ENCODE measurements at places on chromosomes 13 and 19.

- no peak for DNase-seq
Measured at GRCh38 chr13:23505007-23505406, 65.2 kb upstream of the TNFRSF19 start.

DNA sequence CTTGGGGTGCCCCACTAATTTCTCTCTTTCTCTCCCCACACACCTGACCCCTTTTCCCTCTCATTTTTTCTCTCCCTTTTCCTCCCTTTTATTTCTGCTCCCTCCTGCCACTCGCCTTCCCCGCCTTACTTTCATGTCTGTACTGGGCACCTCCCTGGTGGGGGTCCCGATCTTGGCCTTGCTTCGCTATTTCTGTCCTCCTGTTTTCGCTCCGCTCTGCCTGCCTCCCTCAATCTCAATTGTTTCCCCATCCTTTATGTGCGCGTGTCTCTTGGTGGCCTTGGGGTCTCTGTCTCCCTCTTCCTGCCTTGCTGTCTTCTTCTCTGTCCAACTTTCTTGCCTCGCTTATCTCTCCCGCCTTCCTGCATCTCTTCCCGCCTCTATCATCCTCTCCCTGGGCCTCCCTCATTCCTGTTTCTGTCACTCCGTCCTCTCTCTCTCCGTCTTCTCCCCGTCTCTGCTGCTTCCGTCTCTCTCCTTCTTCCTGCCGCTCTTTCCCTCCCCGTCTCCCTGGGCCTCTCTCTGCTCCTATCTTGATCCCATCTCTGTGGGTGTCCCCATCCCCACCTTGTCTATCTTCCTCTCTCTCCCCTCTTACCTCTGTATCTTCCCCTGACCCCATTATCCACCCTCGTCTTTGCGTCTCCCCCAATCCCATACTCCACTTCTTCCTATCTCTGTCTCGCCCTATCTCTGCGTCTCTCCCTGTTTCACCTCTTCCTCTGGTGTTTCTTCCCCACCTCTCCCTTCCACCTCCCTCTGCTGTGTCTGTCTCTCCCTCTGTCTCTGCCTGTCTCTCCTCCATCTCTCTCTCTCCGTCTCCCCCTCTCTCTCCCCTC lies 4.0 kb downstream of the GRIN2D start:
- DNase-seq: no peak

DNA sequence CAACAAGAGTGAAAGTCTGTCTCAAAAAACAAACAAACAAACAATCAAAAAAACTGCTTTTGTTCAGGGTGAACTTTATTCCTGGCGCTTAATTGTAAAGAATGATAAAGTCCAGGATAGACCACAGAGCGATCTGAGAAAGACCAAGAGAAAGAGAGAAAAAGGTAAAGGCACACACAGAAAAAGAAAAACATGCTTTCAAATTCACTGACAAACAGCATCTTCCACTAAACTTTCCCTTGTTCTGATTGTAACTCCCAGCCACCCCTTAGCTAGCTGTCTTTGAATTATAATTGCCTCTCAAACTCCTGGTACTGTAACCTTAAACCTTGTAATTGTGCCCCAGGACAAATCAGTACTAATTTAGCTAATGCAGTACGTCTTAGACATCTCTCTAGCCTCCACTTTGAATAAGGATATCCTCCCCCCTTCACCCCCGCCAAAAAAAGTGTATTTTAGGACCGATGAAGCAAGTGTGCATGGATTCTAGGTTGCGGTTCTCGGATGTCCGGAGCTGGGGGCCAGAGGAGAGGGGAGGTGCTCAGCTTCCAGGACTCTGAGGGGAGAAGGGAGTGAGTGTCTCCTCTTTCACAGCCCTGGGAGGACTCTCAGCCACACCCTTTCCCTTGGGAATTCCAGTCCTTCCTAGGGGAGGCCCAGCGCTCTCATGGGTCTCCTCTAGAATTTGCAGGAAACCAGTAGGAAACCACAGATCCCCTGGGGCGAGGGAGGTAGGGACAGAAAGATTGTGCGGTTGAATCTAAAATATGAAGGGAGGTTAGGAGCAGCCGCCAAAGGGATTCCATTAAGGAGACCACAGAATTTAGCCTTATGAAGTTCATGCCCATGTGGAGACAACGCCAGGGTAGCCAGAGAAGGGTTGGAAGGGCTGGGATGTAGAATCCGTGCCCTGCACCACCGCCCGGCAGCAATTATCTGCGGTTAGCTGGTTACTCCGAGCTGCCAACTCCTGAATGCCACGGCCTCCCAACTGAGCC lies 19.7 kb downstream of the ZNF536 start:
- DNase-seq: no peak

DNA sequence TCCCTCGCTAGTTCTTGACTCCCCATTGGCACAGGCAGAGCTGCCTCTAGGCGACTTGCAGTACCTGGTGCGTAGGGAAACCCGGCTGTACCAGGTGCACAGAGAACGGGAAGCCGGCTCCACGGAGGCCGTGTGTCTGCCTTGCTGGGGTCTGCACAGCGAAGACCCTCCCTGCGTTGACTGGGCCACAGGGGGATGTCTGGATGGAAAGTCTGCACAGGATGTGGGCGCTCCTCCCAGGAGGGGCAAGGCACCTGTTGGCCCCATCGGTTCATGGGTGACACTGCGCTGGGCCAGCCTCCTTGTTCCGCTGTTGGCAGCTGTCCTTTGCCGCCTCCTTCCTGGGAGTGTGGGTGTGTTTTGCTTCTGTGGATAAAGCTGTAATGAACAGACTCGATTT lies 138.3 kb downstream of the TEX29 start:
- DNase-seq: no peak

GRCh38 chr13:43698758-43699157 lies 88.0 kb downstream of the ENOX1 start:
- DNase-seq: no peak

DNA sequence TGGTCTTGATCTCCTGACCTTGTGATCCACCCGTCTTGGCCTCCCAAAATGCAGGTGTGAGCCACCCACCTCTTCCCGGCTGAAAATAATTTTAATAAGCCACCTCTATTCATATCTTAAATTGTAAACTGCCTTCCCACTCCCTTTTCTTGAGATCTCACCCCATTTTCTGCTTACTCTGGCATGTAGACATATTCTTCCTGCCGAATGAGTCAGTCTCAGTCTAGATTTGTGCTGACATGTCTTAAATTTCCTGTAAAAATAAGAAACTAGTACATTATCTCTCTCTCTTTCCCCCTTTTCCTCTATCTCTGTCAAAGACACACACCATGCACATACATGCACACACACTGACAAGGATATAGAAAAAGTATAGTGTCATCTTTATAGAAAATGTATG lies 60.9 kb downstream of the THSD1 start:
- no peak for DNase-seq

DNA sequence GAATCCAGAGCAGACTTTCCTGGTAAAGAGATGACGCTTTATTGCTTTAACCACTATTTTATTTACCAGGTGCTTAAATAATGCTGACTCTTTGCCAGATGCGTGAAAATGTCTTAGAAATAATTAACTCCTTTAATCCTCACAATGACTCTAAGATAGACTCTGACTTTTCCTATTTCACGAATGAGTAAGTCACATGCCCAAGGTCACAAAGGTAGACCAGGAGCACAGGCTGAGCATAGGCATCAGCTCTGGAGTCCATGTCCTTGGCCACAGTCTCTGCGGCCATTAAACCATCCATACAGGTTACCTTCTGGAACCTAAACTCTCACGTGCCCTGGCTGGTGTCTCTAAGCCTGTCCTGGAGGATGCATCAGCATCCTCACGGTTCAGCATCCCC lies 87.3 kb downstream of the ERCC5 start:
- no peak for DNase-seq

DNA sequence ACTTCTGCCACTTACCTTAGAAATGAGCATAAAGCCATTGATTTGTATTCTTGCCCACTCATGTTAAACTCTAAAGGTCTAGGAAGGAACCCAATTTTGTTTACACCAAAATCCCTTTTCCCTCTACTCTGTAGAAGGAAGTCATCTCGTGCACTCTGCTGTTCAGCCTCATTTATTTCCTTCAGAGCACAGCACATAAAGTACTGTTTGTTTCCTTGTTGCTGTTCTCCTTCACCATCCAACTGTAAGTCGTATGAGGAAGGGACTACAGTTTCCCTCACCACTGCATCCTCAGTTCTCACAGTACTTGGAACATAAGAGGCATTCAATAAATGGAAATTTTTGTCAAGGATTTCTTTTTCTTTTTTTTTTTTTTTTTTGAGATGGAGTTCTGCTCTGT lies 24.6 kb downstream of the CDADC1 start:
- DNase-seq: no peak

GRCh38 chr19:41308450-41309179 lies 1.4 kb upstream of the CCDC97 start:
- no peak for DNase-seq

GRCh38 chr13:55553701-55554100 lies 1587.0 kb upstream of the PRR20A start:
- no peak for DNase-seq

DNA sequence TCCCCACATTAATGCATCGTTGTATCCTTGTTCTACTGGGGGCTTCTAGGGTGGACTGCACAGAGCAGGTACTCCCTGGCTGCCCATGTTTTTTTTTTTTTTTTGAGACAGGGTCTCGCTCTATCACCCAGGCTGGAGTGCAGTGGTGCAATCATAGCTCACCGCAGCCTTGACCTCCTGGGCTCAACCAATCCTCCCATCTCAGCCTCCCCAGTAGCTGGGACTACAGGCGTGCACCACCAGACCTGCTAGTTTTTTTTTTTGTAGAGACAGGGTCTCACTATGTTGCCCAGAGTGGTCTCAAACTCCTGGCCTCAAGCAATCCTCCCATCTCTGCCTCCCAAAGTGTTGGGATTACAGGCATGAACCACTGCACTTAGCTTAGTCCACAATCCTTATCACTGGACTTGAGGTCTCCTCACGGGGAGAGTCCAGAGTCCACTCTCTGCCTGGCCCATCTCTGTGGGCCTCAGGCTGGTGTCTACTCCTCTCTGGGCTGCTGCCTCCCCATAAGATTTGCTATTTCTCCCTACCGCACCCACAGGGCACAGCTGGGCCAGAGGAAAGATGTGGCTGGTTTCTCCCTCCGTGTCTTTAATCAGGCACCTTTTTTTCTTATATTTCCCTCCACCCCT lies 50.4 kb upstream of the CYP4F8 start:
- no peak for DNase-seq

DNA sequence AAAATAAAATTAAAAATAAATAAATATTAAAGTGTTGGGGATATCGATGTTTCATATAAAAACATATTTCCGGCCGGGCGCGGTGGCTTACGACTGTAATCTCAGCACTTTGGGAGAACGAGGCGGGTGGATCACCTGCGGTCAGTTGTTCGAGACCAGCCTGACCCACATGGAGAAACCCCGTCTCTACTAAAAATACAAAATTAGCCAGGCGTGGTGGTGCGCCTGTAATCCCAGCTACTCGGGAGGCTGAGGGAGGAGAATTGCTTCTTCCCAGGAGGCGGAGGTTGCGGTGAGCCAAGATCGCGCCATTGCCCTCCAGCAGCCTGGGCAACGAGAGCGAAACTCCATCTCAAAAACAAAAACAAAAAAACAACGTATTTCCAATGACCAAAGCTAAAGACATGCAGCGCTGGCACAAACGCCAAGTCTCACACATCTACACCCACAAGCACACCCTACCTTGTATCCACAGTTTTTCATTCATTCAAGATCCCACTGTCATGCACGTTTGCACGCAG lies 907 bp downstream of the ZNF569 start:
- no peak for DNase-seq

DNA sequence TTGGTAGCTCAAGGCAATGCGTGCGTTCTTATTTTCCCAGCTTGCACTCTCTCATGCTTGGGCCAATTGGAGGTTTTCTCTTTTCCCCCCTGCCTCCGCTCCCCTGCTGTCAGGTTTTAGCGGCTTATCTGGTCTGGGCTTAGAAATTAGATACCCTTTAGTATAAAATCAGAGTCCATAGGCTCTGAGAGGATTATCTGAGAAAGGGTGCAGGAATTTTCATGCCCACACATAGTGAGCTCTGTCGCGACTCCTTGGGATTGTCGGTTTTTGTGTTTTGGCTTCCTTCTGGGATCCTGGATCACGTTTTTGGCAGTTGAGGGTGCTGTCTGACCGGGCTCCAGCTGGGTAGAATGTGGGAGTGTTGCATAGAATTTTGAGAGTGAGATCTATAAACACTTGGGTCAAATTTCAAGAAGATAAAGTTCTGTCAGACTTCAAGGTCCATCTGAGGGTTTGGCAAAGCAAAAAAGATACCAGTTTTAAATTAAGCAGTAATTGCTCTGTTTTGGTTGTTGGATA lies 12.4 kb downstream of the CHAF1A start:
- DNase-seq: no peak

- DNase-seq: no peak
Measured at GRCh38 chr19:41784312-41784711, 12.1 kb upstream of the CEACAM3 start.

- no peak for DNase-seq
Measured at GRCh38 chr19:8221161-8221560, 12.0 kb downstream of the CERS4 start.

DNA sequence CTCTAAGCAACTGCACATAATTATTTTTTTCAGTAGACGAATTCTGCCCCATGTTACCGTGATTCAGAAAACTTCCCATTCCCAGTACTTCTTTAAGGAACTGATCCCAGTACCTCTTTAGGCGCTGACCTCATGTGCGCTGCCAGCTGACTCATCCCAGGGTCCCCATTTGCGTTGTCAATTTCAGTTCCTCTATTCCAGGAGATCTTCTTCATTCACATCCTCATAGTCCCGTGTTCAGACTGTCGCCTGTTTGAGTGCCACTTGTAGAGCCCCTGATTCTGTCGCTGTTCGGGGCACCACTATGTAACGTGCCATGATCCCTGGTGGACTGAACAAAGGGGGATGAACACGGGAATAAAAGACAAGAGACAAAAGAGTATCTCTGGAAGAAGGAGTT lies 16.4 kb downstream of the FPR3 start:
- DNase-seq: no peak

- DNase-seq: no peak
Measured at GRCh38 chr19:16210168-16210567, 12.5 kb downstream of the AP1M1 start.

GRCh38 chr13:88136098-88136790 lies 465.1 kb downstream of the SLITRK5 start:
- DNase-seq: no peak

GRCh38 chr13:76683168-76683567 lies 203.0 kb downstream of the KCTD12 start:
- no peak for DNase-seq

GRCh38 chr19:2186071-2186846 lies 22.5 kb downstream of the DOT1L start:
- no peak for DNase-seq

DNA sequence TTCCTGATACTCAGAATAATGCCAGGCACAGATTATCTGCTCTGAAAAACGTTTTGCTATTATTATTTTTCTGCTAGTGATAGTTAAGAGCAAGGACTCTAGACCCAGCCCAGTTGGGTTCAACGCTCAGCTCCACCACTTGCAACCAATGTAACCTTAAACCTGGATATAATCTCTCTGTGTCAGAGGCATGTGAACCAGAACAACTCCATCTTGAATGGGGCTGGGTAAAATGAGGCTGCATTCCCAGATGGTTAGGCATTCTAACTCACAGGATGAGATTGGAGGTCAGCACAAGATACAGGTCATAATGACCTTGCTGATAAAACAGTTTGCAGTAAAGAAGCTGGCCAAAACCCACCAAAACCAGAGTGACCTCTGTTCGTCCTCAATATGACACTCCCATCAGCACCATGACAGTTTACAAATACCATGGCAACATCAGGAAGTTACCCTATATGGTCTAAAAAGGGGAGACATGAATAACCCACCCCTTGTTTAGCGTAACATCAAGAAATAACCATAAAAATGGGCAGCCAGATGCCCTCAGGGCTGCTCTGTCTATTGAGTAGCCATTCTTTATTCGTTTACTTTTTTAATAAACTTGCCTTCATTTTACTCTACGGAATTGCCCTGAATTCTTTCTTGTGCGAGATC lies 13.6 kb downstream of the FAM187B start:
- DNase-seq: no peak
